CD4-positive, alpha-beta T cell treated with Interferon gamma for 1 hour (primary cell): ENCODE measurements at places on chromosomes 13 and 19.

- no peak for DNase-seq
Observed at GRCh38 chr19:18464646-18465045, 26.7 kb upstream of the ISYNA1 start.

- no peak for DNase-seq
Observed at GRCh38 chr13:30034458-30034795, 184.0 kb upstream of the UBL3 start.

GRCh38 chr13:101283782-101284181 is 132.5 kb downstream of the NALCN start:
- no peak for DNase-seq

GRCh38 chr19:16615808-16616207 is 12.2 kb downstream of the MED26 start:
- DNase-seq, result no peak

DNA sequence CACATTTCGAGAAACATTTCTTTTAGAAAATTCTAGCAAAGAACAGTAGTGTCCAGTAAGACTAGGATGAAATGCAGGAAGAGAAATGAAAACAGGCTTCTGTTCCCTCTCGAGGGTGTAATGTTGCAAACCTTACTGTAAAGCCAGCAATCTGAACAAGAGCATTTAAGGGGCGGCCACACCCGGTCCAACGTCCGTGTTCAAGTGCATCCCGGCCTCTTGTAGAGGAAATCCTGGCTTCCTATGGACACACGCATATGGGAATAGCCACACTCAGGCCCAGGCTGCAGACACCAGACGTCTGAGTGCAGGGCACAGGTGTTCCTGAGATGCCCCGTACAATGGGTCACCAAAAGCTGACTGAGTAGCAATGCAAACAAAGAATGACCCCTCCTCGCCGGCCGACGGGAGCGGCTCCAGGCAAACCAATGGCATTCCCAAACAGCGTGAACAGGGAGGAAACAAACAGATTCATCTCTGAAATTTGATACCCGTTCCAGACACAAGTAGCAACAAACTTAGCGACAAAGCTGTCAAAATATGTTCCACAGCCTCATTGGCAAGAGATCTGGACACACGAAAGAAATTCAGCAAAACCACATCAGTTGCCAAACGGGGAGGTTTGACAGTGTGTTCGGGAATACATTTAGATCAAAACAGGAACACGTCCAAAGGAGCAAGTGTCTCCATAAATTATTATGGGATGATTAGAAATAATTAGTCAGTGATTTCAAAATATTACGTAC is 278.6 kb upstream of the TSHZ3 start:
- DNase-seq, result no peak

DNA sequence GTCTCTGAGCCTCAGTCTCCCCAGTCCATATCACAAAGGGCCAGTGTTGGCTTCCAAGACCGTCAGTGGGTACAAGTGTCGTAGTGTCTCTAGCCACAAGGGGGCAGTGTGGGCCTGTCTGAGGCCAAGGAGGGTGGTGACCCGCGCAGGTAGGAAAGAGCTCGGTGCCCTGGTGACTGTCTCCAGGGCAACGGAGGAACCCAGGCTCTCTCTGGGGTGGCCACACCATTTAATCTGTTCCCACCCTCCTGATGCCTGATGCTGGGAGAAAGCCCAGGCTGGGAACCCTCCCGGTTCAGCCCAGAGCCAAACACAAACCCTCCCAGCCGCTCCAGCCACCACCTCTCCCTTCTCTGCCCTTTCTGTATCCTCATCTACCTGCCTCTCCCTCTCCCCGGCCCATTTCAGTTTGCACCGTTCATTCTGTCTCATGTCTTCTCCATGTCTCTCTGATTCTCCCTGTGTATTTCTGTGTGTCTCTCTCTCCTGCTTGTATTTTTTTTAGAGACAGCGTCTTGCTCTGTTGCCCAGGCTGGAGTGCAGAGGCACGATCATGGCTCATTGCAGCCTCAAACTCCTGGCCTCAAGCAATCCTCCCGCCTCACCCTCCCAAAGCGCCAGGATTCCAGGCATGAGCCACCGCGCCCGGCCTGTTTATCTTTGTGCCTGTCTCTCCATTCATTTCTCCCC is 17.5 kb upstream of the MEIS3 start:
- peak; percentile 73 for DNase-seq

GRCh38 chr19:35355791-35356460 is 2.3 kb upstream of the FFAR3 start:
- no peak for DNase-seq

DNA sequence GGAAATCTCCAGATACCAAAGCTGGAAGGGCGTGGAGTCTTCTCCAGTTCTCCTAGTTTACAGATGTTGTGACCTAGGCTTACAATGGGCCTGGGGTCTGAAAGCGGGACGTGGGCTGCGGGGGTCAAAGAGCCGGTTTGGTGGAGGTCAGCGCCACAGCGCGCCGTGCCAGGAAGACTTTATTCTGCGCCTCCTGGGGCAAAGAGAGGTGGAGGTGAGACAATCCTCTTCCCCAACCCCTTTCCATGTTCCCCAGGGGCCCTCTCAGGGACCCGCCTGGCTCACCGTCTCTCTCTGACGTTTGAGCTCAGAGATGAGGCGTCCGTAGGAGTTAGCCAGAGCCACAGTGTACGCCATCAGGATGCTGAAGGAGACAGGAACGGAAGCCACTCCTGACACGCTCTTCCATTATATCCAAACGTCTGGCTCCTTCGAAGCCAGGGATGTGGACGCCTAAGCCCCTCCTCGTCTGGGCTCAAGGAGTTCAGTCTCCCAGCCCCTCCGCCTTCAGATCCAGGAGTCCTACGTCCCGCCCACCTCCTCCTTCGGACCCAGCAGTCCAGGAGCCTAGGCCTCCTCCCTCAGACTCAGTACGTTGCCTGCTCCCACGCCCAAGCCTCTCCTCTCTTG is 776 bp upstream of the LENG1 start:
- no peak for DNase-seq

DNA sequence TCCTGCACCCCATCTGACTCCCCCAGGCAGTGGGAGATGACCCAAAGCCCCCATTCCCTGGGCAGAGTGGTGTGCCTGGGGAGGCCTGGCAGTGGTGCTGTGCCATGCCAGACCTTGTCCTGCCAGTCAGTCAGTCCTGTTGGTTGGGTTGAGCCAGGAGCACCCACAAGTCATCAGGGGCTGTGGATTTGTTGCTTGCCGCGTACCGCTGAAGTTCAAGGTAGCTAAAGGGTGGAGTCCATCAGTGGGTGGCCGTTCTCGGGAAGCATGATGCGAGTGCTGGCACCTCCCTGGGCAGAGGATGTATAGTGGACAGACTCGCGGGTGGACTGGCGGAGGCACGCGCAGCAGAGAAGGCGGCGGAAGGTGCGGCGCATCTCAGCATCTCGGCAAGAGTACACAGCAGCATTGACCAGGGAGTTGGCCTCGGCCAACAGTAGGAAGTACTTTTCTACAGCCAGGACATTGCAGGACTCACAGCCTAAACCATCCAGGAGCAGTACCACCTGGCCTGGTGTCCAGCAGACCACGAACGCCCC is 3.9 kb downstream of the LPAR2 start:
- no peak for DNase-seq

- peak; percentile 70 for DNase-seq
Observed at GRCh38 chr19:19361075-19361594, 40.5 kb downstream of the MAU2 start.

DNA sequence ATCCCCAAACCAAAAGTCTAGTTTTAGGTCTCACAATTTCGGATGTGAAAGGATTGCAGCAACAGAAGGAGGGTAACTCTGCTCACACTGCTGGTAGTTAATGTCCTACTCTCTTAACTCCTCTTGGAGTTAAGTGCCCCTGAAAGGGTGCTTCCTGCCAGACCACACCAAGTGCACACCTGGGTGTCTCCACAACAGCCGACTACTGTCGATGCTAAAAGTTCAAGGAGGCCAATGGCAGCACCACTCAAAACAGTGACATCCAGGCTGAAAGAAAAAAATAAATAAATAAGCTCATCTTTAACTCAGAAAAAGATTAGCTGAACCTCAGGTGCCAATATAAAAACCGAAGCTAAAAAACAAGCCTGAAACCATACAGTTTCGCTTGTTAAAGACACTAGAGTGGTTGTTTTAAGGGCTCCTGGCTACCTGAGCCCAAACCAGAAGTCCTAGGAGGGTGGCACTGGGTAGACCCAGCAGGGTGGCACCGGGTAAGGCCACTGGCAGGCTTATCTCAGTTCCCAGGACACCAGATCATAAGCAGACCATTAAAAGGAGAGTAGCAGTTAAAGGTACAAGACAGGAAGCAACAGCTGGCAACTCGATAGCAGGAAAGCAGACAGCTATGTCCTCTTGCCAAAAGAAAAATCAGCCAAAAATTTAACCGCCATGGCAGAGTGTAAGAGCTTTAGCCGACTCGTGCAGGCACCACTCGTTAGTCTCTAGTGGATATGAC is 39.3 kb downstream of the BRD4 start:
- DNase-seq, result no peak

DNA sequence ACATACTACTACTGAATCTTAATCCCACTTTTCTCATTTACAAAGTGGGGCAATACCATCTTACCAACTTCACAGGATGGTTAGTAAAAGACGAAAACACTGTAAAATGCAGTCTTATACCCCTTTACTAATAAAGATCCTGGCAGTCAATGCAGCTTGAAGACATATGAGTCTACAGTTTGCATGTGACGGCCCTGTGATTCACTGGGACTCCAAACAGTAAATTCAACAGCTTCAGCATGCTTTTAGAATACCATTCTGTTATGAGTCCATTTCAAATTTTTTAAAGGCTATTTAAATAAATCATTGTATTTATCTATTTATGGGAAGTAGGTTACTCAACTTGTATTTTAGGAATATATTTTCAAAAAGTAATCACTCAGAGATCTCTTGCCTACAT is 629.1 kb downstream of the LIG4 start:
- no peak for DNase-seq

- no peak for DNase-seq
Observed at GRCh38 chr13:40247845-40248244, 418.6 kb downstream of the FOXO1 start.

DNA sequence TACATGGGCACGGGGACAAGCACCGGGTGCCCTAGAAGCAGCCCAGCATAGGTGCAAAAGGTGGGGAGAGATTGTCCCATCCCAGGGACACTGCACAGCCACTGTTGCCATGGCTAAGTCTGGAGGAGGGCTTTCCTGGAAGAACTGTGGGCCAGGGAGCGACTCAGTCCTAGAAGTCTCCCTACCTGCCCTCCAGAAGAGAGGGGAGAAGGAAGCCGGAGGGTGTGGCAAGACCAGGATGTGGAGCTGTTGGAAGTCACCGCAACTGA is 2.3 kb upstream of the FBN3 start:
- DNase-seq, result no peak

GRCh38 chr19:30255791-30256495 is 116.2 kb upstream of the ZNF536 start:
- DNase-seq, result no peak

DNA sequence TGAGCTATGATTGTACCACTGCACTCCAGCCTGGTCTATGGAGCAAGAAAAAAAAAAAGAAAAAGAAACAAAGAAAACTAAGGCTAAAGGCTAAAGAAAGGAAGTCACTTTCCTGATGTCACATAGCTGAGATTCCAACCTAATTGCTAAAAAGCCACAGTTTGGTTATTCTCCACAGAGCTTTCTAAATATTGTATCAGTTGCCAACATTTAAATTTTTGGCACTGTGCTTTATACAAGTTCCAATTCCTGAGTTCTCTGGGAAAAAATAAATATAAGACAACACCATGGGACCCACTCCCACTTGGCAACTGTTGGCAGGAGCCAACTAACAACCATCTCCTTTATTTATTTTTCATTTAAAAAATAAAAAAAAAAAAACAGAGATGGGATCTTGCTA is 11.2 kb upstream of the LYPD3 start:
- DNase-seq, result no peak

DNA sequence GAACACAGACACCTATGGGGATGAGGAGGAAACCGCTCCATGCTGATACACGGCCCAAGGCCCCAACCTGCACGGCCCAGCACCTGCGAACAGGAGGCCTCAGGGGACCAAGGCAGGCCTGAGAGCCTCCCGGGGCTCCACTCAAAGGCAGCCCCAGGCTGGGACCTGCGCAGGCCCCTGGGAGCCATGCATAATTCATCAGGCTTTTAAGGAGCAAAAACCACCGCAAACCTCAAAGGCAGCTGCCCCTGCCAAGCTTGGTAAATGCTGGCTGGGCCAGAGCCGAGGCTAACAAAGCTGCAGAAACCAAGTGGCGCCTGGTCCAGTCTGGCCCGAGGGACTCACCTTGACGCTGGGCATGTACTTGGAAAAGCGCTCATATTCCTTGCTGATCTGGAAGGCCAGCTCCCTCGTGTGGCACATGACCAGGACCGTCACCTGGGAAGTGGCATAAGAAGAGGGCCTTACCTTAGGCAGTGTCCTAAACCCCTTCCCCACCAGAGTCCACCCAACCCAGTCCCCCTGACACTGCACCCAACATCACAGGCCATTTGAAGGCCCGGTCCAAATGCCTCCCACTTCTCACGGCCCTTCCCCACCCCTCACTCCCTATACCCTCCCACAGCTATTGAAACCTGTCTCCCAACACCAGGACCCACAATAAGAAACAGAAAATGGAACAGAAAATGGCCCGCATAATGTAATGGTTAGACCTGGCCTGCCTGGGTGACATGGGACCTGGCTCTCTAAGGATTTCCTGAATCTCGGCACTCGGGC is 7.8 kb downstream of the DDX39A start:
- peak; percentile 41 for DNase-seq

DNA sequence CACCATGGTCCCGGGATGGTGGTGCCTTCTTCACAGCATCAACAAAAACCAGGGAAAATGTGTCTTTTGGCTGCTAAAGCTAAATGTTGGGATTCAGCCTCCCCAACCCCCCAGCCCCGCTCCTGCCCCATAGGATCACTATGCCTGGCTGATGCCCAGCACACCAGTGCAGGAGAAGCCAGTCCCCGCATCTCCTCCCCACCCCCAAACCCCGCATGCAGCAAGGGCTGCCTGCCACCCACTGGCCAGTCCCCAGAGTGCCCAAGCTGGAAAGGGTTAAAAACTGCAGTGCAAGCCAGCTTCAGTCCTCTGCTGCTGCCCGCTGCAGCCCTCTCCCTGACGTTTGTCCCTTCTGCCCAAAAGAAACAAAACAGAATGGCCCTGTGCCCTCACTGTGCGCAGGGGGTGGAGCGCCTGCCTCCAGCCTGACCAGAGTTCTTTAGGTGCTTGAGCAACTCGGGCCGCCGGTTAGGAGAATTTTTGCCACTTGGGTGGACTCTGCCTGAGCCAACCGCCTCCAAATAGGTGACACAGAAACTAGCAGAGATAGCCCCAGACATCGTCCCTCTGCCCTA is 3.7 kb downstream of the CALM3 start:
- DNase-seq, result no peak

- DNase-seq, result no peak
Observed at GRCh38 chr13:31504918-31505317, 234.4 kb upstream of the RXFP2 start.
